HepG2 (cell line): ENCODE measurements at places on chromosomes 3 and 15.

DNA sequence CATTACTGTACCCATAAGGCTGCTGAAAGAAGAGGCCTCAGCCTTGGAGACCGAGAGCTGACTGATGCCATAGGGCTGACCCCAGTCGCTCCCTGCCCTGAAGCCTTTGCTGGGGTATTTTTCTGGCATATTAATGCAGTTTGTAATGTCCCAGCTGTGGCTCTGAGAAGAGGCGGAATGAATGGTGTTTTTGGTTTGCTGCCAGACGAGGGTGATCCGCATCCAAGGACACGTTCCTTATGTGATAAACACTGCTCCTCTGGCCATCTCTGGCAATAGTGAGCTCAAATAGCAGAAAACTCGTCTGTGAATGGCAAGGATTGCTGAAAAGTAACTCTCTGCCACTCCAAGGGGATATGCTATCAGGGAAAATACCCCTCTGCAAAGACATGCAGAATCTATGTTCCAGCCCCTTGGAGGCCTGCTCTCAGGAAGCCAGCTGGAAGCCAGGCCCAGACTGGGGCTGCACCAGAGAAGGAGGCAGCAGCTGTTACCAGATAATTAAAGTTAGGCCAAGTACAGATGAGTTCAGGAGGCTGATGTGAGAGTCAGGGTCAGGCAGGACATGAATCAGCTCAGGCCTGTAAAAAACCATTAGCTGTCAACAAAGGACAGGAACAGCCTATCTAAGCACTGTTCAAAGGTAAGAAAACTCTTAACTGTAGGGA is 28.9 kb upstream of the KLHL6 start:
- no peak for DNase-seq

DNA sequence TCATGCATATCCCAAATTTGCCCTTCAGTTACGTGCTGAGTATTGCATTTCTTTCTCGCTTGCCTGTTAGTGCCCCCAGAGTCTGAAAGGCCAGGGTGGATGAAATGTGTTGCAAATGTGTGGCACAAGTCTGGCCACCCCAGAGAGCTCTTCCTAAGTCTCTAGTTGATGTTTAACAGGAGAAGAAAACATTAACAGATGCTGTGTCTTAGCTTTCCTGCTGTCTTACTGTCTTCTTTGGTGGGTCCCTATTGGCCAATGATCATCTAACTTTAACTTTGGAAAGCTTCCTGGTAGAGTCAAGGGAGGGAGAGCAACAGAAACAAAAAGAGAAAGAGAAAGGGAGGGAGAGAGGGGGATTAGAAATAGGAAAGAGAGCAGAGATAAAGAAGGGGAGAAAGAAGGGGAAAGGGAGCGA is 76.7 kb upstream of the P3H2 start:
- DNase-seq = no peak

GRCh38 chr3:114081037-114081436 is 24.5 kb downstream of the QTRT2 start:
- no peak for DNase-seq

DNA sequence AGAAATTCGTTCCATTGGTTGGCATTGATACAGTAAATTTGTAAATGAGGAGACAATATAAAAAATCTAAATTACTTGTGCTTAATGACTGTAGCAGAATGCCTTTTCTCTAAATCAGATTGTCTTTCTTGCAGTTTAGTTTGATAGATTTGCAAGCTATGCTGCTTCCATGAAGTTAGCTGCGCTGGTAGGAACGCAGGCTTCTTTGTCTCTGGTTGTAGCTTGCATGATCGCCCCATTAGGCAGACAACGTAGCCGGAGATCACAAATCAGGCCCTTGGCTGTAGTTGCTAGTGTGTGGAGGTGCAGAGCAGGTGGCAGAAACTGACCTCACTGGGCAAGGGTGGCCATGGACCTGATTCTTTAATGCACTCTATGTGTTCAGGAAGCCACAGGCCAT is 6.1 kb downstream of the ZIC1 start:
- DNase-seq = no peak

- peak; percentile 78 for DNase-seq
These were observed 41.4 kb downstream of the EOMES start for GRCh38 chr3:27680517-27681246.

GRCh38 chr3:133938770-133939462 is 43.2 kb upstream of the RAB6B start:
- no peak for DNase-seq

DNA sequence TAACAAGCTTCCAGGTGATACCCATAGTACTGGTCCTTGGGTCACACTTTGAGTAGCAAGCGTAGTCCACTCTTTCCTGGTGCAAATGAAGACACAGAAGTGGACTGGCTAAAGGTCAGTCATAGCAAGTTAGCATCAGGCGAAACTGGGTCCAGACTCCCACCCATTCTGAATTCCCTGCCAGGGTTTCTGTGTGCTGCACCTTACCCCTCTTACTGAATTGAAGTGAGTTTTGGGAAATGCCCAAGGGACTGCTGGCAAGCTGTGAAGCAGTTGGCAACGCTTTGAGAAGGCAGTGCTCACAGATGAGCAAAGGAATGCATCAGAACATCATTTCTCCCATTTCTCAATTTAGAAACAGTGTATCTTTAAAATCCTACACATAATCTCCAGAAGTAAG is 1.8 kb upstream of the LSG1 start:
- no peak for DNase-seq

GRCh38 chr15:31049111-31049510 is 52.4 kb downstream of the TRPM1 start:
- DNase-seq = no peak

GRCh38 chr15:98433346-98433745 is 215.0 kb upstream of the IGF1R start:
- DNase-seq = no peak

DNA sequence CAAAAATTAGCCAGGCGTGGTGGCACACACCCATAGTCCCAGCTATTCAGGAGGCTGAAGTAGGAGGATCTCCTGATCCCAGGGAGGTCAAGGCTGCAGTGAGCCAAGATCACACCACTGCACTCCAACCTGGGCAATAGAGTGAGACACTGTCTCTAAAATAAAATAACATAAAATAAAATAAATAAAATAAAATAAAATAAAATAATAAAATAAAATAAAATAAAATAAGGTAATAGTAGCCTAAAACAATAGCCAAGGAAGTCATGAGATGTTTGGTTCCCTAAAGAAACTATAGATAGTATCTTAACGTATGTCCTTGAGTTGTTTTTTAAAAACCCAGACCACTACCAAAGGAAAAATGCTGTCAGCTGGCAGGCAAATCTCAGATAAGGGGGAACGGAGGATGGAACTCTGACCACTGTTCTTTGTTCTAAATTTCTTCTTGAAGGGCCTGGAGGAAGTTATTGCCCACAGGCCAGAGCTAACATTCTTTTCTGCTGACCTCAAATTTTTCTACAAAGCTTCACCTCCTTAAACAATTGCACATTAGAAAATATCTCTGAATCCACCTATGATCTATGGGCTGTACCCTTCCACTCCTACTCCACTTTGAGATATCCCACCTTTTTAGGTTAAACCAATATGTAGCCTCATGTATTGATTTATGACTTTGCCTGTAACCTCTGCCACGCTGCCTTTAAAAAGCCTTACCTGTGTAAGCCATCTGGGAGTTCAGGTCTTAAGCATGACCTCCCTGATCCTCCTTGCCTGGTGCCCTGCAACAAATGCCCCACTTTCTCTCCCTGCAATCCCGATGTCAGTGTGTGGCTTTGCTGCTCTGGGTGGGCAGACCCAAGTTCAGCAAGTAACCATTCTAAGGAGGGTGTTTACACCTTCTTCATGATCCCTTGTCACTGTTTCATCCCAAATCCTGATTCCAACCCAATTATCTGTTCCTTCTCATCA is 126.2 kb upstream of the BHLHE40 start:
- no peak for DNase-seq

DNA sequence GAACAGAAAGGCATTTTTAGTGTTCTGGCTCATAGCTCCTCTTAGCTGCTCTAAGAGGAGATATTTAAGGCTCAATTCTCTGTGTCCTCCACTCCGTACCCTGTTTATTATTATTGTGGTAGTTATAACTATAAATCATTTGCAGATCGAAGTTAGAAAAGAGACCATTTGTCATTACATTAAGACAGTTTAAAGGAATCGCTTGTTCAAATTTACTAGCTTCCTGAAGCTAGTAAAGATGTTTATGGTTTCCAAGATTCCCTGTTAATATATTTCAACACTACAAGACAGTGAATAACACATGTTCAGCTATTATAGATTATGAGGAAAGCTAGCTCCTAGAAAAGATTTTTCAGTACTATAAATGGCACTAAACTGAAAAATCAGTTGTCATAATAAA is 12.6 kb downstream of the ATXN7 start:
- no peak for DNase-seq

GRCh38 chr3:4835616-4836043 is 143.6 kb upstream of the BHLHE40 start:
- DNase-seq = no peak

DNA sequence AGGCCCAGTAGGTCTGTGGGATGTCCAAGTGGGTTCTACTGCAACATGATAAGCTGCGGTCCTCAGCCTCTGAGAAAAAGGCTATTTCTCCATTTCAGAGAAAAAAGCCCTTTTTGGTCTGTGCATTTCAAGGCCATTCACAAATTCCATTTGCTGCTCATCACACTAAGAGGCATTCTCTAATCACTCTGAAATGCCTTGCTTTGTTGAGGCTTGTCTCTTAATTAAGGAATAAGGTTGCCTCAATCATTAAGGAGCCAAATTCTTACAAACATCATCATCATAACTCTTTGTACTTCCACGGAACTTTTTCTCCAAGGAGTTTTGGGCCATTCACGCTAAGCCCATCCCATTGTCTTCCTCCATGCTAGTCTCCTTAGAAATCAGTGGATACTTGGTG is 74.4 kb downstream of the BOC start:
- DNase-seq = no peak

DNA sequence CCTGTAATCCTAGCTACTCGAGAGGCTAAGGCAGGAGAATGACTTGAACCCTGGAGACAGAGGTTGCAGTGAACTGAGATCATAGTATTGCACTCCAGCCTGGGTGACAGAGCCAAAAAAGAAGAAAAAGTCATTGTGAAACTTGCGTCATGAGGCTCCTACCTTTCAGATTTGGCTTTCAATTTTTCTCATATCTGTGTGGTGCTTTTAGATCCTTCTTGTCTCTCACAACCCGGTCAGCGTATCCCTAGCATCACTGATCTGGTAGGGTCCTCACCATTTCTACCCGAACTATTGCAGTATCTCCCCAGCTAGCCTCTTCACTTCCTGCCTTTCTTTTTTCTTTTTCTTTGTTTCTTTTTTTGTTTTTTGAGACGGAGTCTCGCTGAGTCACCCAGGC is 21.6 kb upstream of the GCNT3 start:
- DNase-seq = no peak

DNA sequence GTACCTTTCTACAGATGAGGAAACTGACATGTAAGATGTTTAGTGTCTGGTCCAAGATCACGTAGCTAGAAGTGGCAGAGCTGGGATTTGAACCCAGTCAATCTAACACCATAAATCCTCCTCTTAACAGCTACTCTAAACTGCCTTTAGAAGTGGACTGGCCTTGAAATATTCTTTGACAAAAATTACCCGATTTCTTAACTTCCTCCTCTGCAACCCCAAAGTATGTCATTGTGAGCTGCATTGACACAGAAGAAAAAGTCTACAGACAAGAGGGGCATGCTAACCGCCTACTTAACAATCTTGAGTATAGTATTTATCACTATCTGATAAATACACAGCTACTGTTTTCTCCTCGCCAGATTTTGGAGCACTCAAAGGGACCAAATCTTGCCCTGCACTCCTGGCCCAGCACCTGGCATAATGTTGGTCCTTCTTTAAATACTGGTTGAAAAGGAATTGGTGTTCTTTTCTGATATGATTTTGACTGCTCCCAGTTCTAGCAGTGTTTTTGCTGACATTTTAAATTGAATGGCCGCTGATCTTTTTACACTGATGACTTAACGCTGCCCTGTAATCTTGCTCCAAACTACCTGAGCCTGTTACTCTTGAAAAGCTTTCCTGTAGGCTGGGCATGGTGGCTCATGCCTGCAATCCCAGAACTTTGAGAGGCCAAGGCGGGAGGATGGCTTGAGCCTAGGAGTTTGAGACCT is 36.9 kb downstream of the ITPR1 start:
- no peak for DNase-seq

- no peak for DNase-seq
These were observed 182.3 kb downstream of the BBX start for GRCh38 chr3:107705046-107705445.

DNA sequence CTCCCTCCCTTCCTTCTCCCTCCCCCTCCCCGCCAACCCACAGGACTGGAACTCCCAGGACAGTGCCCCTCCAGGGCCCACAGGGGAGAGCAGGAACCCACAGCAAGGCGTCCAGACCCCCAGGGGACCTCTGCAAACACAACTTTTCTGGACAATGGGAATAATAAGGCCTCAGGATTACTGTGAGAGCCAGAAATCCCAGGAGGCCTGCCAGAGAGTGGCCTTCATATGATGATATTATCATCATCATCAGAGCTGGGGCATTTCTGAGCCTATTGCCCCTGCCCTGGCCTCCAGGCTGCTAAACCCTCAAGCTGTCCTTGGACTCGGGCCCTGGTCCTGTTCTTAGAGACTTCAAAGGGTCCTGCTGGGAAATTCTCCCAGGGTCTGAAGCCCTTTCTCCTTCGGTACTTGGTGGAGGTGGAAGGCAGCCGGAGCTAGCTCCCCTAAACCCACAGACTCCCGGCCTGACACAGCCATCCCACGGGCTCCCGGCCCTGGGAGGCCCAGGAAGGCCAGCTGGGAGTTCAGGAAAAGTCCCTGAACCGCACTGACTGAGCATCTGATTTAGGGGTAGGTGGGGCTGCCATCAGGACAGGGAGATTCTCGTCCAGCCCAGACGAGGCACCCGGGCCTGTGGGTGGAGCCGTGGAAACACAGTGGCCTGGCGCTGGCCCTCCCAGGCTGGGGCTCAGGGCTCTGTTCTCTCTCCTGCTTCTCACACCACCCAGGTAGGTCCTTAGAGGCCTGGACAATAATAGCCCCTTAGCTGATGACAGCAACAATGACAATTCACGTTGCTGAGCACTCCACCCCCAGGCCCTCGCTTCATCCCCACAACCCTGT is 4.9 kb downstream of the CALML4 start:
- DNase-seq = no peak

- DNase-seq = no peak
These were observed 34.1 kb downstream of the TPM1 start for GRCh38 chr15:63076714-63077046.

- peak; percentile 39 for DNase-seq
These were observed 8.3 kb upstream of the PLCH1 start for GRCh38 chr3:155753038-155753639.

DNA sequence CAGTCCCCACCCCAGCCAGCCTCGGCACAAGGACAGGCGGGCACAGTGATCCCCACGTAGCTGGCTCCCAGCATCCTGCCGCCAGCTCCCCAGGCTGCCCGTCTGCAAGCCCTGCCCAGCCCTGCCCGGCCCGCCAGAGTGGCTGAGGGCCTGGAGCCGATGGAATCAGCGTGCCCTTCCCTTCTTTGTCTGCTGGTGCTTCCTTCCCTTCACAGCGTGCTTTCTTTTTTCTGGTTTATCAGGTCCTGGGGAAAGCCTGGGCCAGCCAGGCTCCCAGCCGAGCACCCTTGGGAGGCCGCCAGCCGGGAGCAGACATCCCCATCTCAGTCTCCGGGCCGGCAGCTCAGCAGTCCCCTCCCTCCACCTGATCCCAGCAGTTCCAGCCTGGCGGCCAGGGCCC is 54.7 kb upstream of the SMAD6 start:
- no peak for DNase-seq
